NCI-H2081 treated with DMSO at 0.1 percent for 48 hours (cell line): ENCODE measurements at places on chromosomes 1 and 21.

- DNase-seq: no peak
Observed at GRCh38 chr1:204134103-204134502, 17.7 kb downstream of the ETNK2 start.

GRCh38 chr1:159889821-159890252 is 10.1 kb downstream of the CFAP45 start:
- DNase-seq: no peak

- DNase-seq: no peak
Observed at GRCh38 chr21:26449161-26449560, 123.9 kb downstream of the CYYR1 start.

DNA sequence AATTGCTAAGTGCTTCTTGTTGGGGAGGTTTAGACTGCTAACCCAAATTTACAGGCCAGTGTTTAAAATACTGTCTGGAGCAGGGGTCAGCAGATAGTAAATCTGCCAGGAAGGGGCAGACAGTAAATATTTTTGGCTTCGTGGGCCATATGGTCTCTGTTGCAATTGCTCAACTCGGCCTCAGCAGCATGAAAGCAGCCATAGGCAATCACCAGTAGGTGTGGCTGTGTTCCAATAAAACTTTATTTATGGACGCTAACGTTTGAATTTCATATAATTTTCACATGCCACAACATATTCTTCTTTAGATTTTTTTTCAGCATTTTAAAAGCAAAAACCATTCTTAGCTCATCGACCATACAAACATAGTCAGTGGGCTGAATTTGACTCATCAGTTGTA is 172.7 kb downstream of the BRINP2 start:
- no peak for DNase-seq

DNA sequence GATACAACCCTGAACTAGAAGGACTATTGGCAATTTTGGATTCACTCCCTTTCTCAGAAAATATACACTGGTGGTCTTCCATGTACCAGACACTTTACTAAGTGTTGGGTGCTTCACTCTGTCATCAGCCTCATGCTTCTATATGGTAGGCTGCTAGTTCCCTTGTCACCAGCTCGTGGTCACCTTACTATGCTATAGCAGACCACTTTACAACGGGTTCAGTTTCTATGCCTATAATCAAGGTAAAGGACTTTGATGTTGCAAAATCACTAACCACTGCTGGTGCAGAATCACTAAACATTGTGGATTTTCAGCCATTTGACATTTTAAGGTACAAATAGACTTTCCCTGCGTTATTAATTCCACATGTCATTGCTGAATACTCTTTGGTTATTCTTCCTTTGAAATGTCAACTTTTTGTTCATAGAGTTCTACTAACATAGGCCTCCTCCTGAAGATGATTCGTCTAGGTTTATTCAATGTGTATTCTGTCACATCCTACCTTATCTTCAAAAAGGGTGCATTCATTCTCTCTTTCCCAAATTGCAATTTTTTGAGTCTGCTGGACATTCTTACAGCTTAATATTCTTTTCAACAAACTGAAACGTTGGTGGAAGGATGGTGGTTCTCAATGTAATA is 78.3 kb downstream of the LRRC8C start:
- no peak for DNase-seq

DNA sequence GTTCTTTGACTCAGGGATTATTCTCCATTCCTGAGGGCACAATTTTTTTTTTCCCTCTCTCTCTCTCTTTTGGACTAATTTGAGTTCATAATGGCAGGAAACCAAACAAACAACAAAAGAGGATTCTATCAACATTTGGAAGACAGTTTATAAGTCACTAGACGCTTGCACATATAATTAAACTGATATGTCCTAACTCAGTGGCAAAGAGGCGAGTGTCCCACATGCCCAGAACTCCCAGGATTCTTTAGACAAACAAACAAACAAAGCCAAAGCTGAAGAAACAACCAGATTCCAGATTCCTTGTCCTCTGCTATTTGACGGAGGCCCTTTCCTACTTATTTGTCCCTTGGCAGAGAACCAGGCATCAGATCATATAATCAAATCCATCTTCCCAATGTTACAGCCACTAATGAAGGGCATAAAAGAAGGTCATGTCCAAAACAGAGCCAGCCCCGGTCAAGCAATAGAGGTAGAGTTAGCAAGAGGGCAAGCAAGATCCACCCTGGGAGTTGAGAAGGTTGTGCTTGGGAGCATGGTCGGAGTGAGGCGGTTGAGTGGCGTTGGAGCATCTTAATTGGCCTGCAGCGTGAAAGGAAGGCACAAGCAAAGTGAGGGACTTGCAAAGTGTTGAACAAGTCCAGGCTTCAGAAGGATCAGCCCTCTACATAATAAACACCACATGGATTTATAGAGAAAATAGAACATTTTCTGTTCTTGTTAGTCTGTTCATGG is 30.3 kb downstream of the ZNF362 start:
- DNase-seq: no peak

DNA sequence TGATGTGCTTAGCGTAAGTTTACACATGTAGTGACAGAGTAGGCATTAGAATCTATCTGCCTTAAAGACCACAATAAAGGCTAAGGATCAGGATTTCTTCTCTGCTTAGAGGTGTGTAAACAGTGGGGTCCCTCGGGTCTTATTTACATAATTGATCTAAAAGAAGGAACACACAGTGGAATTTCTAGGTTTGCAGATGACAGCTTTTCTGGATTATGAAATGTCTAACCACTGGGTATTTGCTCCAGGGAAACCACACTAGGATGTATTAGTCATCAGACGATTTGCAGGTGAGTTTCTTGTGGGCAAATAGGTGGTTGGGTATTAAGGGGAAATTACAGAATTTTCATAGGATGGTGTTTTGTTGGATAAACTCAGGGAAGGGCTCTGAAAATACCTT is 5.8 kb downstream of the LRRC8D start:
- no peak for DNase-seq

- DNase-seq: no peak
Observed at GRCh38 chr21:28936721-28937120, 56.0 kb downstream of the LTN1 start.

DNA sequence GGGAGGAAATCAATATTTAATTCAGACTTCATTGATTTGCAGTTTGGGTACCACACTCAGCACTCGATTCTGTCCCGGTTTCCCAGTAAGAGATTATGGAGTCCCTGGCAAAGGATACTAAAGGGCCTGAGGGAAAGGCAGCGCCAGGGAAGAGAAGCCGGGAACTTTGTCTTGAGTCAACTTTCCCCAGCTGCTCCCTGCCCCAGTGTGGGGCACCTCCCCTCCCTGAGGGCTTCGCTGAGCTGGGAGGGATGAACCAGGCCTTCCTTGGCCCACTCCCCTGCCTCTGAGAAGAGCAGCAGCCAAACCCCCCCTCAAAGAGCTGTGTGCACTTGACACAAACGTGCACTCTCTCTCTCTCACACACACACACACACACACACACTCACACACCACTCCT is 32.6 kb downstream of the OPTC start:
- DNase-seq: no peak

- peak; percentile 82 for DNase-seq
Observed at GRCh38 chr1:16236511-16237342, at the start of gene CPLANE2. Gene CPLANE2, minus strand, starts transcription at chr1:16237183. Its CDS starts 441 bp downstream, at chr1:16236742.

DNA sequence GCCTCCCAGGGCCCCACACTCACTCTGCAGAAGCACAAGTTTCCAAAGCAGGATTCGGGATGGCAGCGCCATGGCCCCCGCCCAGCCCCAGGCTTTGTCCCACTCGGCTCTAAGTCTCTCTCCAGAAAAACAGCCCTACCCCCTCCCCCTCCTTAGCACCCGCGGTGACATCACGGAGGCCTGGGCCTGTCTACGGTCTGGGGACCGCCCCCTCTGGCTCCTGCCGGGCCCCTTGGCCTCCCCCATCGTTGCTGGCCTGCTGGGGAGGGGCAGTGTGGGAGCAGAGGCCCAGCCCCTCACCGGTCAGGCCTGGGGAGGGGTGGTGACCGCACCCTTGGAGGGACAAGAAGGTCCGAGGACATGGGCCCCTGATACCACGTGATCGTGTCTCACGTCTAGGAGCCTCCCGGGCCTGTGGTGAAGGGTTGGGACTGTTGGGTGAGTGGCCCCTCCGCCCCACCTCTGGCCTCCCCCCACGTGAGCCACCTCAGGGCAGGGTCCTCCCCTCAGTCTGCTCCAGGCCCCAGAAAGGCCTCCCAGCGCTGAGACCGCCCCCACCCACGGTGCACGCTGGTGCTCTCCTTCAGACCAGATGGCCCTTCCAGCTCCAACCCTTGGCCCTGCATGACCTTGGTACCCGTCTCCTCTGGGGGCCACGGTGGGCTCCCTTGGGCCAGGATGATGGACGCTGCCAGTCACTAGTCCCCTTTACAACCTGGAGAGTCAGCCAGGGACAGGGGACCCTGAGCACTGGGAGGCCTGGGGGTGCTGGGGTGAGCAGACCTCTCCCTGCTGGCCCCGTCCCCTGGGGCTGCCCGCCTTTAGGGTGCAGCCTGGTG is at the start of gene MXRA8:
MXRA8 (minus strand) TSS at position 123 of the 839 bp plus-strand sequence; CDS start at position 72, 51 bp downstream.
- DNase-seq: no peak

GRCh38 chr1:110914676-110915075 is 41.7 kb downstream of the CD53 start:
- DNase-seq: no peak

DNA sequence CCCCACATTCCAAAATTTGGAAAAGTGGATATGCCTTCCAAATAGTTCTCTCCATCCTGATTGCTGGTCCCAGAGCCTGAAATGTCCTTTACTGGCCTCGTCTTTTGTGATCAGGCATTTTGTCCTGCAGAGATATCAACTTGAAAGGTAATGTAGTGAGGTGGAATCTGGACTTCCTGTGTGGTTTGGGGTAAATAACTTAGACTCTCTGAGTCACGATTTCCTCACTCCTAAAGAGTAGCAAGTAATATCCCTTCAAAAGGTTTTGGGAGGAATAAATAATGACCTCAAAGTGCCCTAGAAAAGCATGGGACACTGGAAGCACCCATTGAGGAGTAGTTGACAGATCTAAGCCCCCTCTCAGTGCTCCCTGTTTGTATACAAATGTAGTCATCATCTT is 426.6 kb downstream of the OMA1 start:
- no peak for DNase-seq

GRCh38 chr1:80633947-80634706 is 1166.6 kb upstream of the ADGRL2 start:
- no peak for DNase-seq

DNA sequence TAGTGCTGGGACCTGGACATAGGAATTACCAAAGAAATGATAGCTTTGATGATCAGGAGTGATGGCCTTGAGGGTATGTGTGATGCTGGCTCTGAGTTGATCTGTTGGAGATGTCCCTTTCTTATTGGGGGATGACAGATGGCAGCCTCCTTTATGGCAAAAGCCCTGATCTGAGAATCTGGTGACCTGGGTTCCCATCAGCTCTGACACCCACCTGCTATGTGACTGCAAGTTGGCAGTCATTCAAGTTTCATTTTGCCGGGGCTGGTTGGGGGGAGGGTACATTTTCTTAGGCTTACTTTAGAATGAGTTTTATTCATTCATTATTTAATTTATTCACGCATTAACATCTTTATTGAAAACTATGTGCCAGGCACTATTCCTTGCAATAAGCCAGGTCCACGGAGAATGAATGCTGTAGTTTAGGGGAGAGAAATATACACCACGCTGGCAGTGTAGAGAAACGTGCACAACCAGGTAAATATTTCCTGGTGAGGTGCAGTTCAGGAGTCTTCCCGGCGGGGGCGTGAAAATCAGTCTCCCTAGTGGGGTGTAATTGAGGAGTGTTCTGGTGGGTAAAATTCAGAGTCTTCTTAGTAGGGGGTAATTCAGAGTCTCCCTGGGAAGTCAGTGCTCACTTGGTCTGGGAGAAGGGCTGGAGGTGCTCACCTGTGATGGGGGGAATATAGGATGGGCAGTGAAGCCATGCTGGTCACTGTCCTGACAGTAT is 401.3 kb downstream of the CAMTA1 start:
- no peak for DNase-seq

DNA sequence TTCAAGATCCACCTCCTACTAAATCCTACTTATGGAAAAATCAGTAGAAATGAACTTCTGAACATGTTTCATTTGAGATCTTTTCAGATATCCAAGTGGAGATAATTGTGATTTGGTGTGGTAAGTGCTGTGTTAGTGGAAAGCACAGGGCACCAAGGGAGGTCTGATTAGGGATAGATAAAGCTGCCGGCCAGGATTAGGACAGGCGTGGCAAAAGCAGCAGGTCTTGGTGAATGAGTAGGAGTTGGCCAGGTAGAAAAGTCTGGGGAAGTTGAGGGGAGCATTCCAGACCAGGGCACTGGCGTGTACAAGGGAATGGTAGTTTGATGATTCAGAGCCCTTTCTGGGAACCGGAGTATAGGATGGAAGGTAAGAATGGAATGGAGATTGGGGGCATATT is 47.8 kb downstream of the AZIN2 start:
- no peak for DNase-seq

- DNase-seq: no peak
Observed at GRCh38 chr1:33624261-33624990, 152.0 kb downstream of the ZSCAN20 start.

- no peak for DNase-seq
Observed at GRCh38 chr1:50423670-50424000, 392 bp upstream of the DMRTA2 start.

- no peak for DNase-seq
Observed at GRCh38 chr1:1804301-1804700, 26.0 kb upstream of the NADK start.

- no peak for DNase-seq
Observed at GRCh38 chr1:200624679-200625335, 4.3 kb upstream of the KIF14 start.

DNA sequence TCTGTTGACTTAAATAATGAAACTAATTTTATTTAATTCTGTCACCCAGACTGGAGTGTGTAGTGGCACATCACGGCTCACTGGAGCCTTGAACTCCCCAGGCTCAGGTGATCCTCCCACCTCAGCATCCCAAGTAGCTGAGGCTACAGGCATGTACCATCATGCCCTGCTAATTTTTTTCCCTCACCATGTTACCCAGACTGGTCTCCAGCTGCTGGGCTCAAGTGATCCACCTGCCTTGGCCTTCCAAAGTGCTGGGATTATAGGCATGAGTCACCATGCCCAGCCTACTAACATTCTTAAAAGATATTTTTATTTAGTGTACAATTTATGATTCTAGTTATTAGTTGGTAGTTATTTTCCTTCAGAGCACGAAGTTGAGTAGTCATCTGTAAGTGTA is 49.5 kb downstream of the NRDC start:
- no peak for DNase-seq

- DNase-seq: no peak
Observed at GRCh38 chr1:22064751-22065402, 12.4 kb downstream of the CDC42 start.

DNA sequence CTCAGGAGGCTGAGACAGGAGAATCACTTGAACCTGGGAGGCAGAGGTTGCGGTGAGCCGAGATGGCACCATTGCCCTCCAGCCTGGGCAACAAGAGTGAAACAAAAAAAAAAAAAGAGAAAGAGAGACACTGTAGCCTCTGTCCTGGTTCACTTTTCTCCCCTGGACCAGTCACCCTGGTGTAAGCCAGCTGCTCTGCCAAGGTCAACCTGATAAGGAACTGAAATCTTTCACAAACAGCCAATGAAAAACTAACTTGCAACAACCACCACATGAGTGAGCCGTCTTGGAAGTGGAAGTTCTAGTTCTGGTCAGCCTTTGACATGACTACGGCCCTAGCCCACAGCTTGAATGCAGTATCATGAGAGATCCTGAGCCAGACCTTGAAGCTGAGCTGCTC is 36.8 kb upstream of the CXADR start:
- DNase-seq: no peak

- no peak for DNase-seq
Observed at GRCh38 chr1:224405604-224405970, 29.0 kb downstream of the WDR26 start.

GRCh38 chr21:44518686-44519085 is 21.3 kb downstream of the KRTAP10-1 start:
- no peak for DNase-seq
